ENCODE measurements at places on chromosomes 16 and 17.

GRCh38 chr17:10271106-10271562 lies 72.7 kb upstream of the GAS7 start:
- no peak for DNase-seq

DNA sequence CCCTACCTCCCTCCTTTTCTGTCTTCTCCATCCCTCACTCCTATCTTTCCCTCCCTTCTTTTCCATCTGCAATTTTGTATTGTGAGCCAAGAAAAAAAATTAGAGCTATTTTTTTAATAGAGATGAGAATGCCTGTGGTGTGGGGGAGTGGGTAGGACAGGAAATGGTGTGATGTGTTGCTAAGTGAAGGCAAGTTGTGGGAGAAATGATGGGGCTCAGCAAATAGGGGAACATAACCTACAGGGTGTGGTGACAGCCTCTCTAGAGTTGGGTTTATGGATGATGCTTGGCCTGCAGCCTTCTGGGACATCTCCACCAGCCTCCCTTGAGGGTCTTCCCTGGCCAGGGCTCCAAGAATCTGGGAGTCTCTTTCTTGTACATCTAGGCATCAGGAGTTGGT lies 163.1 kb upstream of the CACNG3 start:
- DNase-seq = no peak

DNA sequence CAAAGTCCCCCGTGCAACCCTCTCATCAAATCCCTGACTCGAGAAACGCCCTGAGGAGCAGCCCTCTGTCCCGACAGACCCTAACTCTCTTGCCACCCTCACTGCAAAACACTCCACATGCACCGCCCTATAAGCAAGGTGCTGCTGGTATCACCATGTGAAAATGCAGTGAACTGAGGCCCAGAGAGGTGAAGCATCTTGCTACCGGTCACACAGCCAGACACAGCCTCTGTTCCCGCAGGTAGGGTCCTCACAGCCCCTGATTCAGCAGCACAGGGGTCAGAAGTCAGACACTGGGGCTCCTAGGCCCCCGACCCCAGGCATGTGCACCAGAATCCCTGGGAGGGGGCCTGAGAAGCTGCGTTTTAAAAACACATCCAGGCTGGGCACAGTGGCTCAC lies 1.1 kb downstream of the CIBAR2 start:
- no peak for DNase-seq

GRCh38 chr16:63082101-63082500 lies 1045.9 kb upstream of the CDH8 start:
- no peak for DNase-seq

GRCh38 chr17:68169840-68170239 lies 78.0 kb upstream of the AMZ2 start:
- no peak for DNase-seq

GRCh38 chr17:13704333-13704732 lies 102.6 kb upstream of the HS3ST3A1 start:
- DNase-seq = peak; percentile 69

GRCh38 chr17:45940293-45940692 lies 45.9 kb downstream of the MAPT start:
- no peak for DNase-seq

DNA sequence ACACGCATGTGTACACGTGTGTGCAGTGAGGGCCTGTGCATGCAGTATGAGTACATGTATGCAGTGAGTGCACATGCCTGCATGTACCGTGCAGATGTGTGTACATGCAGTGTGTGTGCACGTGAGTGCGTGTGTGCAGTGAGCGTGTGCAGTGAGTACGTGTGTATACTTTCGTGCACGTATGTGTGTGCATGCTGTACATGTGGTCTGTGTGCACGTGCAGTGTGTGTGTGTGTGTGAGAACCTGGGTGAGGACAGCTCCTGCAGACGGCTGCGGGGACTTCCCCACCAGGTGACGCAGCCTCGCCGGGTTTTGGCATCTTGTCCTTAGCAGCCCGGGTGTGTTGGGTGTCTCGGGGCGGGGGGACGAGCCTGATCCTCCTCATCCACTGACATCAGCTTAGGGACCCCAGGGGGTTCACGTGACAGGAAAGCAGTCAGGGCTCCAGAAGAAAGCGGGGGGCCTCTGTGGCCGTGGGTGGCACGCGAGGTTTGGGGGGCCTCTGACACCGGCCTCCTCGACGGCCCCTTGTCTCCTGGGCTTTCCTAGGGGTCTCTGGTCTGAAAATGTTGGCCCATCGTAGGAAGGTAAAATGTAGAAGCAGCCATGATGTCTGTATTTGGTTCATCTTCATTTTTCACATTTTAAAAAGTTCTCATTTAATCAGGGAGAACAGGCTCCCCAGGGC lies 119.6 kb upstream of the ZNF750 start:
- DNase-seq = no peak

DNA sequence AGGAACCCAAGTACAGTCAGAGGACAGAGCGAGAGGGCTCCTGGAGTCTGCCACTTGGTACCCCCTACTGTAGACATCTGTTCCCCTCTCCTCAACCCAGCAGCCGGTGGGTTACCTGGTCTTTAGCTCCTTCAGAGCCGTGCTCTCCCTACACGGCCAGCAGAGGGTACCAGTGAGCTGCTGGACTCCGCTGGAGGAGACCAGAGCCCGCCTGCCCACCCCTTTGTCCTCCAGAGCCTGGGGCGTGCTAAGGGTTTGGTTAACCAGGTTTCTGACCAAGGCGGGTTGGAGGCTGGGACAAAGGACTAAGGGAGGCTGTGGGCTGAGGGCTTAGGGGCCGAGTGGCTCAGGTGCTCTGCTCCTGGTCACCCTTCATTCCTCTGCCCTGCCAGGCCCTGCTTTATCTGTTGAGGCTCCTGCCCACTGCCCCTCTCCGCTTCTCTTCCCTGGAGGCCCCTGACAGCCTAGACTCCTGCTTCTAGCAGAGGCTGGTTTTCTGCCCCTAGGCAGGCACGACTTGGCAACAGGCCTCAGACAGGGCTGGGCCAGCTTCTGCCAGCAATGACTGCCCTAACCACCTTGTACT lies 2.7 kb upstream of the HSD11B2 start:
- DNase-seq = peak; percentile 47

GRCh38 chr17:33175562-33175961 lies 117.5 kb downstream of the ASIC2 start:
- peak; percentile 2 for DNase-seq

Measured in astrocyte of the spinal cord (primary cell).